SK-N-MC (cell line): ENCODE measurements at places on chromosomes 1 and 21.

- no peak for DNase-seq
These were observed 39.9 kb upstream of the SMYD2 start for GRCh38 chr1:214241060-214241459.

DNA sequence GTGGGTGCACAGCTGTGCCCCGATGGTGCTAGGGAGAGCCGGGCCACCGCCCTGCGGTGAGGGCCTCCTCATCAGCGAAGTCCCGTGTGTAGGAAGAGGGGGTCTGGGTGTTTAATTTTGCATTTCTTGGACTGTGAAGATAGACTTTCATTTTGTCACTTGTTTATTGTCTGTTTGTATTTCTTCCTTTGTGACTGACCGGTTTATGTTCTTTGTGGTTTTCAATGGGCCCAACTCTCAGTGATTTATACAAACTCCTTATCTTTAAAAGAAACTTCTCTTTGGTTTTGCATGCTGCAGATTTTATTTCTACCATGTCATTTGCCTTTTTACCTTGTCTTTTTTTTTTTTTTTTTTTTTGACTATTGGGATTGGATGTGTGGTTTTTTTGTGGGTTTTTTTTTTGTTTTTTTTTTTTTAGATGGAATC, 65.1 kb downstream of the COL18A1 start:
- no peak for DNase-seq

GRCh38 chr1:19564366-19564765, 79.0 kb upstream of the CAPZB start:
- DNase-seq: no peak

DNA sequence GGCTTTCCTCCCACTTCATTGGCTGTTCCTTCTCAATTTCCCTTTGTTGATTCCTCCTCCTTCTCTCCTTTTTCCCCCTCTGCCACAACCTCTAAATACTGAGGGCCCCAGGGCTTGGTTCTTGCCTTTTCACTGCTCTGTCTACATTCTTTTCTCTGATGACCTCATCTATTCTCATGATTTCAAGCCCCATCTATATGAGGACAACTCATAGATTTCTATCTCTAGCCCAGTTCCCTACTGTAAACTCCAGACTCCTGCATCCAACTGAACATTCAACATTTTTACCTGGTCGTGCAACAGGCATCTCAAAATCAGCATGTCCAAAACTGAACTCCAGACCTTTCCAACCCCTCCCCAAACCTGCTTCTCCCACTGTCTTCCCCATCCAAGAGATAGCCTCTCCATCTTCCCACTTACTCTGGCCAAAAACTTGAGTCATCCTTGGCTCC, 11.5 kb upstream of the SLC9A1 start:
- no peak for DNase-seq

- DNase-seq: no peak
These were observed at the start of gene PTPRU for GRCh38 chr1:29235955-29236711. Gene PTPRU (plus strand): TSS chr1:29236522. CDS start chr1:29236645, 123 bp downstream.

- no peak for DNase-seq
These were observed 17.4 kb downstream of the MYOM3 start for GRCh38 chr1:24094554-24094953.

- DNase-seq: no peak
These were observed 41.5 kb upstream of the SRSF10 start for GRCh38 chr1:24021403-24022266.

GRCh38 chr1:25683731-25684130, 67.1 kb downstream of the MAN1C1 start:
- DNase-seq: no peak

GRCh38 chr1:230067419-230067870, 407 bp downstream of the GALNT2 start:
- DNase-seq: no peak

GRCh38 chr21:40002978-40003377, 135.7 kb downstream of the PCP4 start:
- DNase-seq: no peak

DNA sequence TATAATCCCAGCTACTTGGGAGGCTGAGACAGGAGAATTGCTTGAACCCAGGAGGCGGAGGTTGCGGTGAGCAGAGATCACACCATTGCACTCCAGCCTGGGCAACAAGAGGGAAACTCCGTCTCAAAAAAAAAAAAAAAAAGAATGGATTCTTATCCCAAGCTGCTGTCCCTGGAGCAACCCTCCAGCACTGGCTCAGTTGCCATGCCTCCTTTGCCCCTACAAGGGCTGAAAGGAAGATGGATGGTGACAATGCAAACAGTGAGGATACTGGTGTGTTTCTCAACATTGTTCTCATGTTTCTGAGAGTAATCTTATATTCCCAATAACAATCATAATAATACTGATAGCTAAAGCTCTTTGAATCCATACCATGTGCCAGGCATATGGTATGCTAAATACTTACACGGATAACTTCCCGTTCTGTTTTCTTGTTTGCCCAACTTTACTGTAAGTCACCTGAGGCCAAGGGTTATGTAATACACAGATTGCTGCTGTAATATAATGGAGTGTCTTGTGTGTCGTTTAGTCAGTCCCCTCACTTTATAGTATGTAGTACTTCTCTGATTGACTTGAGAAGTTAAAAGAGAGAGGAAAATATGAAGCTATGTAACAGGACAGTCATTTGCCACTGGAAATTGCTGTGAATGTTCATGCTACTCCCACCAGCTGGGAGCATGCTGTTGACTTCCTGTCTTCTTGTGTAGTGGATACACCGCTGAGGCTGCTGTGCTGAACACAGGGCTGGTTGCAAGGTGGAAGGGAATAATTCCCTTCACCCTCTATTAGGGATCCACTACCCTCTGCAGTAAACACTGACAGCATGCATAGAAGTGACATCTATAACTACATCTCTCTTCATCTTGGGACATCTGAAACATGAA, 153.6 kb downstream of the CNIH3 start:
- DNase-seq: no peak

GRCh38 chr1:245969283-245969682, 537.8 kb downstream of the SMYD3 start:
- no peak for DNase-seq

DNA sequence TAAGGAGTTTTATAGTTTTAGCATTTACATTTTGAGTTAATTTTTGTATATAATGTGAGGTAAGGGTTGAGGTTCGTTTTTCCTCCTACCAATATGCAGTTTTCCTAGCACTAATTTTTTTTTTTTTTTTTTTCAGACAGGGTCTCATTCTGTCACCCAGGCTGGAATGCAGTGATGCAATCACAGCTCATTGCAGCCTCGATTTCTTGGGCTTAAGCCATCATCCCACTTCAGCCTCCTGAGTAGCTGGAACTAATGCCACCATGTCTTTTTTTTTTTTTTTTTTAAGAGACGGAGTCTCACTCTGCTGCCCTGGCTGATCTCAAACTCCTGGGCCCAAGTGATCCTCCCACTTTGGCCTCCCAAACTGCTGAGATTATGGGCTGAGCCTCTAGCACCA, 2.5 kb upstream of the UBASH3A start:
- no peak for DNase-seq

- DNase-seq: no peak
These were observed 256.3 kb upstream of the DUSP10 start for GRCh38 chr1:221998186-221998612.

GRCh38 chr1:109631513-109632505, 12.2 kb downstream of the AMPD2 start:
- no peak for DNase-seq

DNA sequence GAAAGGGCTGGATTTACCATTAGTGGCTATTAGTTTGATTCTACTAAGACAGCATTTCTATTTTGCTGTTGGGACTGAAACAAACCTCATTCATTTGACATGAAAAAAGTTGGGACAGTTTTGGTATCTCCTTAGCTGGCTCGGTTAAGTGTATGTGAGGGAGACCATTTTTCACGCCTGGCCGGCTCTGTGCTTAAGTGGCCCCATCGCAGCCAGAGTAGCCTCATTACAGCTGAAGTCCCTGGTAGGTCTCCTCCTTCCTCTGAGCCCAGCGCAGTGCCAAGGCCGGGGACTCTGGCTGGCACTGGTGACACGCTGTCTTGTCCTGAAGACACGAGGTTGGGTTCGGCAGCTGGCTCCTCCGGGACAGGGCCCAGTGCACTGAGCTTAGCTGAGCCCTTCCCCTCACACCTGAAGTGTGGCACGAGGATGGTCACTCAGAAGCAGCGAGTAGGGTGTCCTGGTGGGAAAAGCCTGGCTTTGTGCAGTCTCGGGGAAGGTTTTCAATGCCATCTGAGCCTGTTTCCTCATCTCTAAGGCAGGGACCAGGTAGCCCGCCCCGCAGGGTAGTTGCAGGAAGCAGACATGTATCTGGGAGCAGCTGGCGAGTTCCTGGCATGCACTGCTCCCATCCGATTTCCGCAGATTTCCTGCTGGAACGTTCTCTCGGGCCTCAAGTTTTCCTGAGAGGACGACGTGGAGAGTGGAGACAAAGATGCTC, 196.5 kb downstream of the DYRK1A start:
- DNase-seq: no peak

- DNase-seq: no peak
These were observed 102.0 kb upstream of the ARHGEF16 start for GRCh38 chr1:3352299-3352951.

- DNase-seq: no peak
These were observed 14.2 kb upstream of the HSPG2 start for GRCh38 chr1:21951226-21951870.

GRCh38 chr1:245419989-245420388, 265.2 kb downstream of the KIF26B start:
- DNase-seq: no peak

DNA sequence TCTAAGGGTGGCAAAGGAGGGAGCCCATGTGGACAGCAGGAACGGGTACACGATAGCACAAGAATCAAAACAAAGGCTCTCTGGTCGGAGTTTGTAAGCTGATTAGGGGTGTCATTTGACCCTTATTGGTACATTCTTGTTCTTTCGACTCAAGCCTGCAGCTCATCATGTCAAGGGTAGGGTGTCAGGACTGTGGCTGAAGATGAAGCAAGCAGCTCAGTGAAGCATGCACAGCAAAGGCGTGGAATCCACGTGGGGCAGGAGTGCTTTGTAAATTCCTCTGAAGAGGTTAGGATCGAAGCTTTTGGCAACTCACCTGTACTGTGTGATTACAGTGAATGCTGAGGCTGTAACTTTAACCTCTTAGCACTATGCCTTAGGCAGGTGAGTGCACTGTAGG, 4.7 kb upstream of the ABCB10 start:
- DNase-seq: no peak

- no peak for DNase-seq
These were observed 19.6 kb upstream of the FAM89A start for GRCh38 chr1:231059566-231060193.

- DNase-seq: no peak
These were observed 20.3 kb upstream of the TXLNA start for GRCh38 chr1:32159189-32159588.

- no peak for DNase-seq
These were observed 32.6 kb downstream of the LRP8 start for GRCh38 chr1:53295295-53295694.

DNA sequence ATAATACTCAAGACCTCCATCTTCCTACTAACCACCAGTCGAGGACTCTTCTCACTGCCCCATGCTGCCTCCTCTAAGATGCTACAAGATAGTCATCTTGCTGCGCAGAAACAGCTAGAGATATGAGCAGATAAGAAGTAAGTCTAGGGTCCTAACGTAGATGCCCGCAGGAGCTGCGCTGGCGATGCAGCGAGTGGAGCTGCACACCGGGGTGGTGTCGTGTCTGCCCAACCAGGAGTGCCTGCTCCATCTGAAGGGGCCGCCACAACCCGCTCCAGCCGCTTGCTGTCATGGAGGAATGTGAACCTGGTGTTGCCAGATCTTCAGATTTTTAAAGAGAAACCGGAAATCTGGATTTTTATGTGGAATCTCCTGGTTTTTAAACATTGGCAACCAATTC, 175.1 kb downstream of the VPS13D start:
- no peak for DNase-seq

GRCh38 chr1:26357121-26357602, 3.2 kb upstream of the CRYBG2 start:
- DNase-seq: no peak

DNA sequence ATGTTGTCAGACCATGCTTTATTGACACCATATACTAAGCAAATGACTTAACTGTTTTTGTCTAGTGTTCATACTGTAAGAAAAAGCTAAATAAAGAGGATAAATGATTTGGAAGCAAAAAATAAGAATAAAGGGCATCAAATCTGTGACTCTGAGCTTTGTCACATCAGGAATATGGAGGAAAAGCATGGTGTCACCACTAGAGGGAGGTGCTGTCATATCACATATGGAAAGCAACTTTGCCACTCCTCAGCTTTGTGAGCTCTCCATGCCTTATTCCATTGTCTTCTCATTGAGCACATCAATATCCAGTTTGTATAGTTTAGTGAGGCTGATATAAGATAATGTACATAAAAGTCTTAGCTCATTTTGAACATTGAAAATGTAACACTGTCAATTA, 20.8 kb upstream of the GBP1 start:
- DNase-seq: peak; percentile 42

DNA sequence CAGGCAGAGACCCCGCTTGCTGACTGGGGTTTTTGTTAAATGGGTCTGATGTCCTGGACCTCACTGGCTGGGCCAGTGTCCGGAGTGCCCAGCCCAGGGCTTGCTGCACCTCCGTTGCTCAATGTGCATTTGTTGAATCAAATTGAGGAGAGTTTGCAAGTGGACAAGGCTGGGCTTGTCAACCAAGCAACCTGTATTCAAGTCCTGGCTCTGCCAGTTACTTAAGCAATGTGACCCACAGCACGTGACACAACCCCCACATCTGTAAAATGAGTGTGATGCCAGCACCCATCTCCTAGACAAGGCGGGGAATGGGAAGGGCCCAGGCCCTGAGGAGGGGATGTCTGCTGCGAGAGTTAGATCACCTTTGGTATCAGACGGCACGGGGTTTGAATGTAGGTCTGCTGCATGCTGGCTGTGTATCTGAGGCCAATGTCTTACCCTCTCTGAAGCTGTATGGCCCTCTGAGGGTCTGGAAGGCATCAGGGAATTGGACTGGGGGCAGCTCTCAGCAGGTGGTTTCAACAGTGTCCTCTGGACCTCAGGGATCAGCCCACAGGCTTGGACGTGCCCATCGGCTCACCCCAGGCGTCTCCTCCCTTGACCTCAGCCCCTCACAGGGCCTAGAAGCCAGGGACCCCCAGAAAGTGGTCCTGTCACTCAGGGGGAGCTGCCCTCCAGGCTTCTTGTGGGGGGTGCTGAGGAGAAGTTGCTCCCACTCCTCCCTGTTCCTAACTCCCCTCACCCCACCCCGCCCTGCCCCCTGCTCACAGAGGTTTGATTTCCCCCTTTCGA, 51.0 kb upstream of the RUNX3 start:
- DNase-seq: no peak

DNA sequence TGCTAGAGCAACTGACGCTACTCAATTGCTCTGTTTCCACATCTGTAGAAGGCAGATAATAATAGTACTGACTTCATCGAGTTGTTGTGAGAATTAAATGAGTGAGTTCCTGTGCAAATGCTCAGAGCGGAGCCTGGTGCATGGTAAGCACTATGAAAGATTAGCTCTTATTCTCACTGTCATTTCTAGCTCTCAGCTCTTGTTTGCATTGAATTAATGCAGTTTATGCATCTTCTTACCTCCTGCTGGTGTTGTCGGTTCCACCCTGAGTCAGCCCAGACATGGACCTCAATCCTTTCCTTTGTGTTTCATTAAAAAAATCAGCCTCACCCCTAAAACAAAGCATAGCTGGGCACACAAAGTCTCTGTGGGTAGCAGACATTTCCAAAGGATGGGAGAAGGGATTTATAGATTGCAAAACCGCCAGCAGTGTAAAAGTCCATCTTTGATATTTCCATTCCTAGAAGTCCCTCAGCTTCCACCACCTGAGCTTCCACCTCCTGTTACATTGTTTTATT, 254.4 kb upstream of the CSF3R start:
- DNase-seq: no peak

- no peak for DNase-seq
These were observed 45.5 kb upstream of the IRF2BP2 start for GRCh38 chr1:234655328-234656069.

GRCh38 chr1:18962121-18962721, 5.7 kb upstream of the IFFO2 start:
- DNase-seq: no peak
